Right atrium auricular region (tissue), 2 donors: ENCODE measurements at places on chromosomes 3 and 15. TPM values are rescaled to one million over a fixed set of nuclear protein-coding genes. Genes with fewer than 3 reads are reported as not detected.

DNA sequence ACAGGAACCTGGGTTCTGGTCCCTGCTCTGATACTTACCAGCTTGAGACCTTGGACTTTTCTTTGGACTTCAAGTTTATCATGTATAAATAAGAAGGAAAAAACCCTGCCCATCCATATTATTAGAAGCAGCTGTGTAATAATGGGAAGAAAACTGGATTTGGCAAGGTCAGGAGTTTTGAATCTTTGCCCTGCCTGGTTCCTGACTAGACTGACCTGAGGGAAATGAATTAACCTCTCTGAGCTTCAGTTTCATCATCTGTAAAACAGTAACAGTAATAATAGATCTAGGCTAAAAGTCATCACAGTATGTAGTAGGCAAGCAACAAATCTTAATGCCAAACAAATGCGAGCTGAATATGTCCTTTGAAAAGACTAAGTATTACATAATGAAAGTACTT, 68.8 kb downstream of the FSIP1 start:
- no peaks in the 10 kb centered on the region for H3K27me3 ChIP-seq
- H3K27ac ChIP-seq, result no peak overlapping the region
- no peak for DNase-seq
- H3K36me3 ChIP-seq, result no peaks in the 10 kb centered on the region
- H3K4me1 ChIP-seq, result no peaks in the 10 kb centered on the region

GRCh38 chr3:135803028-135803692, 162.4 kb upstream of the PPP2R3A start:
- no peaks in the 10 kb centered on the region for H3K36me3 ChIP-seq
- H3K4me3 ChIP-seq, result no peak overlapping the region
- H3K4me1 ChIP-seq, result no peaks in the 10 kb centered on the region

DNA sequence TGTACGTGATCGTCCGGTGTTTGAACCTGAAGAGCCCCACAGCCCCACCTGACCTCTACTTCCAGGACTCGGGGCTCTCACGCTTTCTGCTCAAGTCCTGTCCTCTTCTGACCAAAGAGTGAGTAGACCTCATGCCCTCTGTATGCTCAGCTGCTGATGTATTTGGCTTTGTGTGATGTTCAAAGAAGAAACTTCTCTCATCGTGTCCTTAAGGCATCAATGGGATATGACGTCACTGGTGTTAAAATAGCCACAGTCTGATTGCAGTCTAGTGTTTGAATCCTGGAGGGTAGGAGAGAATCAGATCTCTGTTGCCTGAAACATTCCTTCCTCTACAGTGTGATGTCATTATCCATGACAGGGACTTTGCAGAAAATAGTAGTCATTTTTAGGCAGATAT, 28.1 kb downstream of the ABHD2 start:
- H3K4me1 ChIP-seq, result no peaks in the 10 kb centered on the region
- DNase-seq, result no peak
- no peak overlapping the region for H3K4me3 ChIP-seq
- peaks cover 55% of the 10 kb centered on the region for H3K36me3 ChIP-seq

CCK gene
- not detected for total RNA-seq

DNA sequence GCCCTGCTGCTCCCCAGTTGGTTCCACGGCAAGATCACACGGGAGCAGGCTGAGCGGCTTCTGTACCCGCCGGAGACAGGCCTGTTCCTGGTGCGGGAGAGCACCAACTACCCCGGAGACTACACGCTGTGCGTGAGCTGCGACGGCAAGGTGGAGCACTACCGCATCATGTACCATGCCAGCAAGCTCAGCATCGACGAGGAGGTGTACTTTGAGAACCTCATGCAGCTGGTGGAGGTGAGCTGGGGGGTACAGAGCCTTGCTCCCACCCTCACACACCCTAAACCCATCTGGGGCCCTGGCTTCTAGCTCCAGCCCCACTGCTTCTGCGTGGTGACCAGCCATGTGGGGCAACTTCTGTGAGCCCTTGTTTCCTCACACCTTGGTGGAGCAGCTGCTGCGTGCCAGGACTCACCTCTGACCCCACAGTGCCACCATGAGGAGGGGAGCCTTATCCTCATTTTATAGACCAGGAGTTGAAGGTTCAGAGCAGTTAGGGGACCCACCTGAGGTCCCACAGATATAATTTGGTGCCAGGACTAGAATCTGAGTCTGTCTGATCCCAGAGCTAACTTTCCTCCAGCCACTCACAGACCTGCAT, 13.3 kb upstream of the LMAN1L start:
- DNase-seq, result no peak
- no peak overlapping the region for H3K4me3 ChIP-seq
- H3K27me3 ChIP-seq, result no peaks in the 10 kb centered on the region
- H3K27ac ChIP-seq, result peak overlapping the region; percentile 80
- H3K4me1 ChIP-seq, result peaks cover 42% of the 10 kb centered on the region

GOLGA6L7 gene
- total RNA-seq, result not detected

SCAANT1 gene
- total RNA-seq, result not detected

FAM3D gene
- not detected for total RNA-seq

- no peaks in the 10 kb centered on the region for H3K27me3 ChIP-seq
- H3K27ac ChIP-seq, result no peak overlapping the region
- no peak for DNase-seq
- H3K4me1 ChIP-seq, result no peaks in the 10 kb centered on the region
- no peaks in the 10 kb centered on the region for H3K36me3 ChIP-seq
Observed at GRCh38 chr3:39479701-39480414, 12.4 kb downstream of the MOBP start.

DNA sequence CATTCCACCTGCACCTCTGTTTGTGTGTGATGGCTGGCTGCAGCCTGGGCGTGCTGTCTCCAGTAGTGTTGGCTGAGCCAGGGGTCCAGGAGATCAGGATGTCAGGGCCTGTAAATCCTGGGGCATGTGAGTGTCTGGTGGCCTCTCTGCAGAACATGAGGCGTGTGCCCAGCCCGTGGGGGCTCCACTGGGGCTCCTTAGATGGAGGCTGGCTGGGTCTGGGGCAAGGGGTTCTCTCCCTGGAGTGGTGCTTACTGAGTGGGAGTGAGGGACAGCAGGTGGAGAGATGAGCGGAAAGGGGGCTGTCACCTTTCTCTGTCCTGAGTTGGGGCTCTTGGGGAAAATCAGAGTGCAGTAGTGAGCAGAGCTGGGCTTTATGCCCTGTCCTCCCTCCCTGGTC, 152.2 kb downstream of the CHDH start:
- peak; percentile 44 for DNase-seq
- no peaks in the 10 kb centered on the region for H3K4me1 ChIP-seq
- H3K36me3 ChIP-seq, result no peaks in the 10 kb centered on the region
- no peaks in the 10 kb centered on the region for H3K27me3 ChIP-seq
- H3K27ac ChIP-seq, result no peak overlapping the region

GXYLT2 gene
- 37.3 TPM for total RNA-seq

DNA sequence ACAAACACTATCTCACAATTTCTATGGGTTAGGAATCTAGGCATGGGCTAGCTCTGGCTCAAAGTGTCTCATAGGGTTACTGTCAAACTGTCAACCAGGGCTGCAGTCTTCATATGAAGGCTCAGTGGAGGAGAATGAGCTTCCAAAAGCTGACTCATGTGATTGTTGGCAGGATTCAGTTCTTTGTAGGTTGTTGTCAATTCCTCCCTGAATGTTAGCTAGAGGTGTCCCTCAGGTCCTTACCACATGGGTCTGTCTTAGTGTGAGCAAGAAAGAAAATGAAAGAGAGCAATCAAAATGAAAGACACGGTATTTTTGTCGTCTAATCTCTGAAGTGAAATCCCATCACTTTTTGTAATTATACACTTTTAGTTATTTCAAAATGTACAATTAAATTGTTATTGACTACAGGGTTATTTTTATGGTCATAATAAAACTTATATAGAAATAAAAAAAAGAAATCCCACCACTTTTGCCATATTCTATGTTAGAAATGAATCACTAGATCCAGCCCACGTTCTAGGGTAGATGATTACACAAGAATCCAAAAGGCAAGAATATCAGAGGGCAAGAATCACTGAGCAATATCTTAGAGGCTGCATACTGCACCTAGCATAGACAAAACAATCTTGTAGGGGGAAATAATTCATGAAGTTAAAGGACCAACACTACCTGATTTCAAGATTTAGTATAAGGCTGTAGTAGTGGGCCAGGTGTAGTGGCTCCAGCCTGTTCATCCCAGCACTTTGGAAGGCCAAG, 8.4 kb downstream of the ACSBG1 start:
- no peaks in the 10 kb centered on the region for H3K4me1 ChIP-seq
- H3K36me3 ChIP-seq, result no peaks in the 10 kb centered on the region
- no peak overlapping the region for H3K27ac ChIP-seq
- no peak overlapping the region for H3K4me3 ChIP-seq

- H3K27ac ChIP-seq, result no peak overlapping the region
- H3K4me3 ChIP-seq, result no peak overlapping the region
- H3K4me1 ChIP-seq, result no peaks in the 10 kb centered on the region
- no peaks in the 10 kb centered on the region for H3K27me3 ChIP-seq
- no peaks in the 10 kb centered on the region for H3K36me3 ChIP-seq
Observed at GRCh38 chr3:86563400-86563970, 427.5 kb downstream of the VGLL3 start.

DNA sequence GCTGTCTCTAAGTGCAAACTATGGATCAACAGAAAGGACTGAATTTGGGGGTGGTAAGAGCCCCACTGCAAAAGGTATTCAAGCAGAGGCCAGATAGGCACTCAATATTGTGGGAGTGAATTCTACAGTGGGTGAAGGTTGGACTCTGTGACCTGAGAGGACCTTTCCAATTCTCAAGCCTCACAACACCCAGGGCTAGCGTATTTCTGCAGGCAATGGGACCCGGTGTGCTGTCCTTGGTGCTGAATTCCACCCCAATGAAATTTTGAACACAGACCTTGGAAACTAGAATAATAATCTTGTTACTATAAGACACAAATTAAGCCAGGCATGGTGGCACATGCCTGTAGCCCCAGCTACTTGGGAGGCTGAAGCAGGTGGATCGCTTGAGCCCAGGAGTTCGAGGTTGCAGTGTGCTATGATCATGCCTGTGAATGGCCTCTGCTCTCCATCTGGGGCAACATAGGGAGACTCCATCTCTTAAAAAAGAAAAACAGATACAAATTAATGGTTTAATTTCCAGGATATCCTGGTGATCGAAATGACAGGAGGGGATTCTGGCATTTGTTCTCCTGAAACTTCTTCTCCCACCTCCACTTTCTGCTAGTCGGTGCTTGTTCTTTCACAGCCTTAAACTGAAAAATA, 135.4 kb downstream of the RAB11A start:
- H3K4me1 ChIP-seq, result no peaks in the 10 kb centered on the region
- H3K4me3 ChIP-seq, result no peak overlapping the region
- no peaks in the 10 kb centered on the region for H3K27me3 ChIP-seq
- H3K36me3 ChIP-seq, result no peaks in the 10 kb centered on the region
- DNase-seq, result no peak
- no peak overlapping the region for H3K27ac ChIP-seq

BDH1 gene
- 48.3 TPM for total RNA-seq

SLC22A14 gene
- not detected for total RNA-seq

DNA sequence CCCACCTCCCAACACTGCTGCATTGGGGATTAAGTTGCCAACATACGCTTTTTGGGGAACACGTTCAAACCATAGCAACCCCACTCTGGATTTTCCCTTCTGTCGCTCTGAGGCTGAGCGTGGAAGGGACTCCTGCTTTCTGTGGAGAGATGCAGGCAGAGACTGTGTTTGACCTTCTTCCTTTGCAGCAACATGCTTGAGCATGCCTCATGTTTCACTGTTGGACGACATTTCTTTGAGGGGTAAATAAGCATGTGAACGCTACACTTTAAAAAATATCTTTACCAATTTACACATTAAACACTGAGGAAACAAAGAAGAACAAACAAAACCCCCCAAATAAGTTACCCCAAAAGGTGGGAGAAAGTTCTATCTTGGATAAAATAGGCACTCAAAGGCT, 14.2 kb upstream of the MAPK6 start:
- no peaks in the 10 kb centered on the region for H3K36me3 ChIP-seq
- no peak overlapping the region for H3K4me3 ChIP-seq
- H3K27ac ChIP-seq, result no peak overlapping the region

GRCh38 chr15:41971895-41972252, 483 bp downstream of the EHD4 start:
- H3K4me1 ChIP-seq, result peaks cover 41% of the 10 kb centered on the region
- H3K4me3 ChIP-seq, result peak overlapping the region; percentile 96
- no peaks in the 10 kb centered on the region for H3K27me3 ChIP-seq
- H3K27ac ChIP-seq, result peak overlapping the region; percentile 95
- DNase-seq, result no peak
- no peaks in the 10 kb centered on the region for H3K36me3 ChIP-seq

- no peaks in the 10 kb centered on the region for H3K4me1 ChIP-seq
- H3K27me3 ChIP-seq, result no peaks in the 10 kb centered on the region
- H3K4me3 ChIP-seq, result no peak overlapping the region
- H3K36me3 ChIP-seq, result no peaks in the 10 kb centered on the region
Observed at GRCh38 chr3:25693238-25693637, 28.5 kb upstream of the TOP2B start.

- no peak overlapping the region for H3K4me3 ChIP-seq
- no peaks in the 10 kb centered on the region for H3K27me3 ChIP-seq
- no peaks in the 10 kb centered on the region for H3K36me3 ChIP-seq
- no peak for DNase-seq
- no peak overlapping the region for H3K27ac ChIP-seq
Observed at GRCh38 chr3:197516517-197516889, 39.3 kb downstream of the BDH1 start.

GRCh38 chr15:74635228-74635627, 19.6 kb downstream of the CLK3 start:
- no peaks in the 10 kb centered on the region for H3K4me1 ChIP-seq
- no peak overlapping the region for H3K4me3 ChIP-seq
- no peaks in the 10 kb centered on the region for H3K27me3 ChIP-seq
- H3K36me3 ChIP-seq, result peaks cover 56% of the 10 kb centered on the region
- no peak for DNase-seq
- no peak overlapping the region for H3K27ac ChIP-seq

DNA sequence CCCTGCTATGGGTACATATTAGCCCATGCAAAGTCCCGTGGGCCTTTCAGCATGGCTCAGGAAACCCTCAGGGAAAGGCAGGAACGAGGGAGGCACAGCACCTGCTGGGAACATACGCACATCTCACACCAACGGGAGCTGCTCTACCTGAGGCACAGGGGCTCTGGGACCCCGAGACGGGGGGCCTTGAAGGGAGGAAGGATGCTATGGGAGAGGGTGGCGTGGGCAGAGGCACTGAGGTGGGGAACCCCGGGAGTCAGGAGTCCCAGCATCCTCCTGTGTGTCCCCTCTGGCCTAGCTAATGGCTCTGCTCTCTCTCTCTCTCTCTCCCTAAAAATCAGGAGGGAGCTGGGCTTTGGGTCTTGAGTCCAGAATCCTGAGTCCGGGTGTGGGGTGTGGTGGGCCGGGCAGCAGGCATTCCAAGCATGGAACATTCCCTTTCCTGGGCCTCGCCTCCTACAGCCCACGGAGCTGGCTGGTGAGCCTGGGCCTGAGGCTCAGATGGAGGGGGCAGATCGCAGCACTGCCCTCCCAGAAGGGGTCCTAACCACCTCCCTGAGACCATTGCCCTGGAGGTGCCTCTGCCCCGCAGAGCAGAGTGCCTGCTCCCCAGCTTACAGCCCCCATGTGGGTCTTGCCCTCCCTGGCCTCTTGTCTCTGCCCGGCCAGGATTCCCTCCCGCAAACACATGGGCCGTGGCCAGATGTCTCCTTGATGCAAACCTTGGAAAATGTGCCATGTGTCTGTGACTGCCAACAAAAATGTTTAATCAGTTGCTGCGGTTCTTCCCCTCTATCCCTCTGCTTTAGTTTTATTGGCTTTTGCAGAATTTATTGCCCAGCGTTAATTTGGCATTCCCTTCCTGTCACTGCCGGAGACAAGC, 101.6 kb downstream of the TMEM266 start:
- no peak for DNase-seq
- H3K36me3 ChIP-seq, result no peaks in the 10 kb centered on the region
- H3K27ac ChIP-seq, result no peak overlapping the region
- no peak overlapping the region for H3K4me3 ChIP-seq
- H3K27me3 ChIP-seq, result no peaks in the 10 kb centered on the region

ARF4 gene
- total RNA-seq, result 92.5 TPM

- H3K4me1 ChIP-seq, result no peaks in the 10 kb centered on the region
- H3K4me3 ChIP-seq, result no peak overlapping the region
- no peaks in the 10 kb centered on the region for H3K27me3 ChIP-seq
- no peak overlapping the region for H3K27ac ChIP-seq
- no peak for DNase-seq
Observed at GRCh38 chr3:8846176-8846575, 76.8 kb upstream of the OXTR start.
